ENCODE measurements at places on chromosomes 16 and 17.
A peak's percentile ranks its signal among the peaks of the same experiment; 100 is the strongest.

DNA sequence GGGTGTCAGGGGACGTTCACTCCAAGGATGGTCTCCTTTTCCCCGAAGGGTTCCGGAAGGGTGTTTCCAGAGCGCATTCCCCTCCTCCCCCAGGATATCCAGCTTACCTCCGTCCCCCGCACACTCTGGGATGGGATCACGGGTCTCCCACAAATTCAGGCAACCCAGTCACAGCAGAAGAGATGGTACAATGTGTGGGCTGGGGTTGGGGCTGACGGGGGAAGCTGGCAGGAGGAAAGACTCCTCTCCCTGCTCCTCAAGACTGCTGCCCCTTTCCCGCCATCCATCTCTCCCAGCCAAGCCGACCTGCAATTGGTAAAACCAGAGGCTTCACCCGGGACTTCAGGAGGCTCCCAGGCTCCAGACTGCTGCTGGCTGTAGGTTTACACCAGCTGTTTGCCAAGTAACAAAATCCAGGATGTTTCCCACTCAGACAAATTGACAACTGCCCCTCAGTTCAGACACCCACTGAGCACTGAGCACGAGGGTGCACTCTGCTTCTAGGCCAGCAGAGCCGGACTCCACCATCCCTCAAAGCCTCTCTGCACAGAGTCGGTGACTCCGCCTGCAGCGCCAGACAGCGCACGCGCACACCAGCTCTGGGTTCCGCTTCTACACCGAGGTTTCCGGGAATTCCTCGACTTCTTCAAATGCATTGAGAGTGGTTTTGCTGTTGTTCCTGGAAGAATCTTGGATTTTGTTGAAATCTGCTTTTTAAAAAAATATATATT is 37.7 kb downstream of the ASPA start:
- DNase-seq: no peak

GRCh38 chr16:89314357-89314756 is 96.9 kb downstream of the ZNF778 start:
- no peak for DNase-seq

DNA sequence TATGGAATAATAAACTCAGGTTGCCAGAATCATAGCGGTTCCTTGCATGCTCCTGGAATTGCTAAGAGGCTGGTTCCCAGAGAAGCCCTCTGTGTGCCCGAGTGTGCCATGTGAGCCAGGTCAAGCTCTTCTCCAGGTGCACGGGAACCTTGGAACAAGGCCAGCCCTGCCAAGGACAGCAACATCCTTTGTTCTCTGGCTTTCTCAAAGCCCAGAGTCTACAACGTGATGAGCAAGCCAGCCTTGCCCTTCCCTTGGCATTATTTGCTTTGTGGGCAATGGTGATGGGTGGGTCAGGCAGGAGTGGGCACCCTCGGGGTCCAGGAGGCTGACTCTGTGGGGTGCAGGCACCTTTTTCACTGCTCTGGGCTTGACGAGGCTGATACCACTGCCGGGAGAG is 14.2 kb upstream of the SEC14L1 start:
- DNase-seq: no peak

DNA sequence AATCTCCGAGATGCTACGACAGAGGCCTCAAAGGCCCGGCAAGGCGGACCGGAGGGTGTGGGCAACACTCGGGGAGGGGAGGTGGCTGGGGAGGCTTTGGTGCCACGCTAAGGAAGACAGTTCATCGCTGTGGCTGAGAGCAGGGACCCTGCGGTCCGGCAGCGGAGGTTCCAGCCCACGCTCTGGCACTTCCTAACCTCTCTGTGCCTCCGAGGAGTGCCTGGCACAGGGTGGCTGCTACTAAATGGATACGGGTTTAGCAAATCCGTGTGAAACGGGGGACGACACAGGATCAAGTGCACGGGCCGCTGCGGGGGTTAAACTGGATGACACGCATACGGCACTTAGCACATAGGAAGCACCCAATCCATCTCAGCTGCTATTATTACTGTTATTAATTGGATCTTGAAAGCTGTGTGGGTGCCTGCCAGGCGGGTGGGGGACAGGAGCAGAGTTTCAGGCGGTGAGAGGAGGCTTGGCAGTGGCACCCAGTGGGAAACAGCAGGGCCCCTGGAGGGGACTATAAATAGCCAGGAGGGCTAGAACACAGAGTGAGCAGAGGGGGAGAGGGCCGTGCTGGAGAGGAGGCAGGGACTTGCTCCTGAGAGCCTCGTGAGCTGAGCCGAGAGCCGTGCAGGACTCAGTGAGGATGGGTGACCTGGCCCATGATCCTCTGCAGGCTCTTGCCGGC is 45.0 kb downstream of the ABR start:
- DNase-seq: no peak

- no peak for DNase-seq
These were observed 17.9 kb upstream of the UBE2I start for GRCh38 chr16:1291576-1291974.

DNA sequence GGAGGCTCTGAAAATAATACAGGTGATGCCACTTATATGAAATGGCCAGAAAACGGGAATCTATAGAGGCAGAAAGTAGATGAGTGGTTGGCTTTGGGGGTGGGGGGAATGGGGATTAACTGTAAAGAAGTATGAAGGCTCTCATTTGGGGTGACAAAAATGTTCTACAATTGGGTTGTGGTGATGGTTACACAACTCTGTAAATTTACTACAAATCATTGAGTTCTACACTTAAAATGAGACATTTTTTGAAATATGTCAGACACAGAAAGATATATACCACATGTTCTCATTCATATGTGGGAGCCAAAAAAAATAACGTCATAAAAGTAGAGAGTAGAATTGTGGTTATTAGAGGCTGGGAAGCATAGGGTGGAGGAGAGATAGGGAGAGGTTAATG is 25.7 kb downstream of the ARHGAP17 start:
- DNase-seq: no peak

DNA sequence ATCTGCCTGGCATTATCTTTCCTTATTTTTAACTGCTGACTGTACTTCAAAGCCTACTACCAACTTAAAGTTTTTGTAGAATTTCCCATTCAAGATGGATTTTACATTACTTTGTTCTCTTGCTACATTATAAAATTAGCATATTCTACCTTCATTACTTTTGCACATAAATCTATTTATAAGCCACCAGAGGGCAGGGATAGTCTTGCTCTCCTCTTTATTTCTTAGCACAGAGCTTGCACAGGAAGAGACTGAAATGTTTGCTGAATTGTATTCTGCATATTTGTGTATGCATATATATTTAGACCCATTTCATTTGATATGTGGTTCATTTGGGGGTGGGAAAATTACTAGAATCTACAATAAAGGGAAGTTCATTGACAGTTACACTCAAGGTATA is 108.0 kb downstream of the SKAP1 start:
- DNase-seq: no peak

DNA sequence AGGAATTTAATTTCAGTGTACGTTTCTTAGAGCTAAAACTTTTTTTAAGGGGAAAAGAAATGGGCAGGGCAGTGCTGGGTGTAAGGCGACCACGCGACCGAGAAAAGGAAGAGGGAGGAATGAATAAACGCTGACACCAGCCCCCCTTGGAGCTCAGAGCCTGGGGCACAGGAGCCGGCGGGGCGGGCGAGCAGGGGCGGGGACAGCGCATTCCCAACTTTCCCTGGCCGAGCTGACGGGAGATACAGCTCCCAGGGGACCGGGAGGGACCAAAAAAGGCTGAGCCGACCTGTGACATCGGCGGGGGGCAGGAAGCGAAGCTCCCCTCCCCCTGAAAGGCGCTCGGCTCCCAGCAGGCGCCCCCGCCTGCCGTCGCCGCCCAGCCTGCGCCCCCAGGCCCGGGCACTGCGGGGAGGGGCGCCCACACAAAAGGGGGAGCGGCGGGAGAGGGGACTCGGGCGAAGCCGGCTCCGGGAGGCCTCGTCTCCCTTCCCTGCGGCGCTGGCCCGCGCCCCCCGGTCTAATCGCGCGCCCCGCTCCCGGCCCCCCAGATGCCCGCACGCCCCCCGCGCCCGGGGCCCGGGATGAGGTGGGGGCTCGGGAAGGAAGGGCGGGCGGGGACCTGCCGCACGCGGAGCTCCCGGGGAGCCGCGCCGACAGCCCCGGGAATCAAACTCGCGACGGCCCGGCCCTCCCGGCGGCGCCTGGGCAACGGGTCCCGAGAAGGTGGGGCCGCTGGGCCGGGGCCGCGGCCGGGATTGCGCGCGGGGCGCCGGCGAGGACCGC is 622 bp downstream of the CUEDC1 start:
- DNase-seq: no peak

GRCh38 chr17:63246344-63246743 is 199.8 kb downstream of the CYB561 start:
- DNase-seq: peak; percentile 19

DNA sequence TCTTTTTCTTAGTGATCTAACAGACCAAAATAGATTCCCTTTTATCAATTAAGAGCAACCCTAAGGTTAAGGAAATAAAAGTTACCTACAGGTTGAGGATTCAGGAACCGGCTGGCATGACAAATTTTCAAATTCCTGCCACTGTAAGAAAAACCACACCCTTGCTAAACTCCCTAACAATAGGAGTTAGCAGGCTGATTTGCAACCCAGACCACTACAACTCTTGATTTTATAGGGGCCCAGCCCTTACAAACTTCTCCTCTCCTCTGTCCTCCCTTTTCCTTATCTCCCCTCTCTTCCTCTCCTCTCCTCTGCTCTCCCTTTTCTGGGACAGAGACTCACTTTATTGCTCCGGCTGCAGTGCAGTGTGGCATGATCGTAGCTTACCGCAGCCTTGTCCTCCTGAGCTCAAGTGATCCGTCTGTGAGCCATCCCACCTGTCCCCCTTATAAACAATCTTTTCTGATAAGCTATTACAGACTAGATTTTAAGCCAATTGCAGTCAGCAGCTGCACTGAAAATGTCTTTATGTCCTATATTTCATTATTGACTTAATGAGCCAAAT is 418.9 kb downstream of the CDH8 start:
- no peak for DNase-seq

DNA sequence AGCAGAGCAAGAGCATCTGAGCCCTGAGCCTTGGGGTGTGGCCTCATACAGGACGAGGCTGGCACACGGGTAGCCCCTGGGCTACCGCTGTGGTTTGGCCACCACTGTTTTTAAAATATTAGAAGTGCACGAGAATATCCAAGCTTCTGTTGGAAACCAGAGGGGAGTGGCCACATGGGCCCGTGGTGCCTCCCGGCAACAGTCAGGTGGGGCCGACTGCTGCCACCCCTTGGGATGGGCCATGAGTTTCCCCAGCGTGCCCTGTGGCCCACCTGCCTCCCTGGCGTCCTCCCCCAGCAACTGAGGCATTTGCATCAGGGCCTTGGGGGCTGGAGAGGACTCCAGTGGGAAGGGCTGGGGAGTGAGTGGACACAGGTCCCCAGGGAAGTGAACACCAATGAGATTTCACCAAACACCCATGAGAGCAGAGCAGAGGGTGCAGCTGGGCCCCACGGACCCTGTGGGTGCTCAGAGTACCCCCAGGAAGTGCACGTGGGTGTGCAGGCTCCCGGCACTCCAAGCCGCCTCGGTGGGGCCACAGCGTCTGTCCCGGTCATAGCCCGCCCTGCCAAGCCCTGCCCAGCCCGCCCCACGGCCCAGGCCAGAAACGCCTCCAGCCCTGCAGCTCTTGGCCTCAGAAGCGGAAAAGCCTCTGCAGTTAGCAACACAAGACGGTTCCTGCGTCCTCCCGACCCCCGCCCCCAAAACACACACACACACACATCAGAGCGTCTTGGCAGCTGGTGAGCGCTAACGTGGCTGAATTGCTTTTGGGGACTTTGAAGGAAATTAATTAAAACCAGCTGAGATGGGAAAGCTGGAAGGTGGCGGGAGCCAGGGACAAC is 22.7 kb downstream of the ZNF469 start:
- no peak for DNase-seq

Data from AG04449 (cell line).